ENCODE measurements at places on chromosomes 3 and 15.

GRCh38 chr3:42701371-42702065 lies 1.1 kb downstream of the HHATL start:
- peak; percentile 65 for DNase-seq

- DNase-seq, result no peak
These were observed 35.2 kb upstream of the SIAH2 start for GRCh38 chr3:150798122-150798618.

DNA sequence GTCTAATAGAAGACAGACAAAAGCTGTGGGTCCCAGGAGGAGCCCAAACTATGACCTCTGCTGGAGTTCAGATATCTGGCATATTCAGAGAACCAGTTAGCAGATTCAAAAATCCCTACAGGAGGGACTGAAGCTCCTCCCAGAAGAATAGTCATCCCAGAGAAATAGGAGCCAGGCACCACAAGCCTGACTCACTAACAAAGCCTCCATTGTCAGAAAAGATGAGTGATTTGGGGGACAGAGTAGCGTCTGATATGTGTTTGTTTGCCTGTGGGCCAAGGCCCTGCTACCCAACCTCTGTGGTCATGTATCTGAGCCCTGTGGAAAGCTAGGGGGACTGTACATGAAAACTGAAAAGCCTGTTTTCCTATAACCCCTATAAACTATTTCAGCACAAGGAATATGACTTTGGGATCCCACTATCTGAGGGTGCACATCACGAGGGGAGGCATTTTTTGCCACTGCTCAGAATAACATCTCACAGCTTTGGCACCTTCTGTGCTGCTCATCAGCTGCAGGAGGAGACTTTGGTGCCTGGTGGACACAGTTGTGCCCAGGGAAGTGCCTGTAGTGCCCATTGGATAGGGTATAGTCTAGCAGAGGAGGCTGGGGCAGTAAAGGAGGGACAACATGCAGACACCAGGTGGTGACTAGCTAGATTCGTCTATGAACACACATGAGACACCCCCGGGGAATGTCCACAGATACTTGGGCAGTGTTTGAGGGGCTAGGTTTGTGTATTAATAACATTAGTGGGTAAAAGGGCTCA lies 9.7 kb upstream of the LARP6 start:
- DNase-seq, result no peak

- DNase-seq, result no peak
These were observed 46.1 kb downstream of the CPA3 start for GRCh38 chr3:148911173-148911572.
